NCI-H146 (cell line): ENCODE measurements at places on chromosomes 16 and 17.

DNA sequence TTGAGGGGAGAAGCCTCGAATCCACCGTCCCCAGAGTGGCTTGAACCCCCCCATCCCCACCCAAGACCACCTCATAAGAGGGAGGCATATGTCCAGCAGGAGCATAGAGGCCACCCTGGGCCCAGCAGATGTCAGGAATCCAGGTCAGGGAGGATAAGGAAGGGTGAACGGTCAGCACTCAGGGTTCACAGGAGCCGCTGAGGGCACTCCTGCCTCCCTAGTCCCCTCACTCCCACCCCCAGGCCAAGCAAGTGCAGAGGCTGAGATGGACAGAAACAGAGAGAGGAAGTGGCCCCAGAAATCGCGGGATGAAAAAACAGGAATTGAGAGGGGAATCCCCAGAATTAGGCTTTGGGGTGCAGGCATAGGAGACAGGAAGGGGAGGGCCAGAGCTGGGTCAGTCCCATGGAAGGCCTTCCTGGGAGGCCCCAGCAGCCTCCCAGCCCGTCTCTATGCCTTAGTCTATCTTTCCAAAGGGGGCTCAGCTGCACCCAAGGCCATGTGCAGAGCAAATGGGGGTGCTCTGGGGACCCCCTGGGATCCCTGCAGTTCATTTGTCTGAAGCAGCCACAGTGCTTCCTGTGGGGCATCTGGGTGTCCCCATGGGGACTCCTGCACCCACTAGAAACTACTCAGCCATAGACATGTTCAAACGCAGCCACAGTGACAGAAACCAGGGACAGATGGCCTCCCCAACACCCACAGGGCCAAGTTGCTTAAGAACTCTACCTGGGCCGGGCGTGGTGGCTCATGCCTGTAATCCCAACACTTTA lies 1.7 kb downstream of the CMTM3 start:
- no peak for DNase-seq

DNA sequence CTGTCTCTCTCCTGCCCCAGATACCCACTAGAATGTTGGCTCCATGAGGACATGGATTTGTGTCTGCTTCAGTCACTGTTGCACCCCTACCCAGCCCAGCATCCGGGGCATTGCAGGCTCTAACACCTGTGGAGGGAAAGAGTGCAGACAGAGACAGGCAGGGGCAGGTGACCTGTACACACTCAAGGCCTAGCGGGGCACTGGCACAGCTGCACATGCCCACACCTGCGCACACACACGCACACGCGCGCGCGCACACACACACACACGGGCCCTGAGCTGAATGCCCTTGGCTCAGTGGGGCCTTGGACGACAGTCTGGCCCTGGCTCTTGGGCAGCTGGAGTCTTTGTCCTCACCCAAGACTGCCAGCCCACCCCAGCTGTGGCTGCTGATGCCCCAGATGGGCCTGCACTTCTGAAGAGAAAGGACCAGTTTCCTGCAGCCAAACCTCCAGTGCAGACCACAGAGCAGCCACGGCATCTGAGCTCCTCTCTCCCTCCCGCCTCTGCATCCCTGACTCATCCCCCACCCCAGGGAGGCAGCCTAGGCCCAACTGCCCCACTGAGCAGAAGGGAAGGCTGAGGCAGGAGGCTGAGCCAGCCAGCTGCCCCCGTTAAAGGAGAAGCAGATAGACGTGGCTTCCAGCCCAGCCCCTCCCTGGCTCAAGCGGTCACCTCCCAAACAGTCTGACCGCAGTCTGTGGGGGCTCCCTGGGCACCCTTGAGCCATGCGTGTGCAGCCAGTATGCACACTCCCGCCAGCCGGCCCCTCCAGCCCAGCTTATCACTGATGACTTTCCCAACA lies 12.3 kb upstream of the RAI1 start:
- peak; percentile 60 for DNase-seq

DNA sequence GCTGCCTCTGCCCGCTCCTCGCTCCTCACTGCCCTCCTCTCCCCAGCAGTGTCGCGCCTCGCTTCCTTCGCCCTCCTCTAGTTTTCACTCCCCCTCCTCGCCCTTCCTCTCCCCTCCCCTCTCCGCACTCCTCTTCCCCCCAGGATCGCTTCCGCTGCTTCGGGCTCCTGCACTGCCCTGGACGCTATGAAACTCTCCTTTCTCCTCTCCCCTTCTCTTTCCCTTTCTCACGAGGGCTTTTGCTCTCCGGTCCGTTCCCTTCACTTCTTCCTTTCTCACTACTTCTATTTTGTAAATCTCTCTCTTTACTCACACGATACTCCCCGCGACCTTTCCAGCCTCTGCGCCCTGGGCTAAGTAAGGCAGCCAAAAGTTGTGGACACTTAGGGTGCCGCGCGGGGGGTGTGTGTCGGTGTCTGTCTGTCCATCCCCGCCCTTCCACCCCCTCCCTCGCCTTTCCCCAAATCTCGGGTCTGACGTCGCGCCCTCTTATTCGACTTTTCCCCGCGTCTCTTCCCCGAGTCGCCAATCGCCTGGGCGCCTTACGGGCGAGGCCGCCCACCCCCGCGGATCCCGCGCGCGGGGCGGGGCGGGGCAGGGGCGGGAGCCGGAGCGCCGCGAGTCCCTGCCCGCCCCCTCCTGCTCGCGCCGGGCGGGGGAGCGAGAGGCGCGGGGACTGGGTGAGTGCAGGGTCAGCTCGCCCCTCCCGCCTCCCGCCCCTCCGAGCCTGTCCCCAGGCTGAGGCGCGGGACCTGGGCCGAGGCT lies at the start of gene IRX3:
Gene IRX3 (minus strand): TSS at position 422 of the 765 bp plus-strand sequence. CDS start 737 bp downstream, outside the sequence.
- DNase-seq = peak; percentile 82

GRCh38 chr17:58184986-58185761 lies 7.4 kb upstream of the EPX start:
- DNase-seq = no peak

- no peak for DNase-seq
These were observed 103.5 kb upstream of the TNRC6C start for GRCh38 chr17:77854759-77855745.

GRCh38 chr17:15882058-15882720 lies 62.7 kb upstream of the ADORA2B start:
- DNase-seq = no peak

DNA sequence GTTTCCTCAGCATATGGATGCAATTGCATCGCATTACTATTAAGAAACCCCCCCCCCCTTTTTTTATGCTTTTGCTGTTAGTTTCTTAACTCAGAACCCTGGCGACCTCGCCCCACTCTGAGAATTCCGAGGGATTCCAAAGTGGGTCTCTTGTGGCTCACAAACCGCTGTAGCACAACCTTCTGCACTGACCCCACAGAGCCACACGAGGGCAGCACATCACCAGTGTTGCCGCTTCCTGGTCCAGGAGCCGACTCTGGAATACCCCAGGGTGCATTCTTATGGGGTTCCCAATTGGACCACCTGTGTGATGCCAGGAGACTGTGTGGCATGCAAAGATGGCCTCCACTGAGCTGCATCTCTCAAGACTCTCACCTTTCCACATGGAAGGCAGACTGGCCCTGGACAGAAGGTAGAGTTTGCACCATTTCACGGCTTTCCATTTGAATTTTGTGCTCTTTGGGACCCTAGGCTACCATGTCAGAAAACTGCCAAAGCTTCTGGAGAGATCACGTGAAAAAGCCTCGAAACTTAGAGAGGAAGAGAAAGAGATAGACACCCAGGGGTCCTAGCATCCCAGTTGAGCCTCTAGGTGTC lies 432.7 kb upstream of the ASIC2 start:
- peak; percentile 3 for DNase-seq

DNA sequence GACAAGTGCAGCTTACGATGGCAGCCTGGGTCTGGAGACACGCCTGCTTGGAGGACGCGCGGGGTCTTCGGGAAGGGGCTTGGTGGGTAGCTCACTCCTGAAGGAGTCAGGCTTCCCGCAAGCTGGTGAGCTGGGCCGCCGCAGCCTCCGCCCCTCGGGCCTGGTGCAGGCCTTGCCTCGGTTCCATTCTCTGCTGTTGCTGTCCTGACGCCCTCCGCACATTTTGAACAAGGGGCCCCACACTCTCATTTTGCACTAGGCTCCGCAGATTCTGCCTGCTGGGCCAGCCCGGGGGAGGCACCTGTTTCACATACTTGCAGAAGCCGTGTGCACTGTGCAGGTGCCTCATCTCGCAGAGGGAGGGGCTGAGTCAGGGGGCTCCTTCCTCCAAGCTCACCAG lies 31.9 kb upstream of the CBX4 start:
- no peak for DNase-seq

GRCh38 chr16:75552951-75553350 lies 3.1 kb downstream of the TMEM231 start:
- no peak for DNase-seq

DNA sequence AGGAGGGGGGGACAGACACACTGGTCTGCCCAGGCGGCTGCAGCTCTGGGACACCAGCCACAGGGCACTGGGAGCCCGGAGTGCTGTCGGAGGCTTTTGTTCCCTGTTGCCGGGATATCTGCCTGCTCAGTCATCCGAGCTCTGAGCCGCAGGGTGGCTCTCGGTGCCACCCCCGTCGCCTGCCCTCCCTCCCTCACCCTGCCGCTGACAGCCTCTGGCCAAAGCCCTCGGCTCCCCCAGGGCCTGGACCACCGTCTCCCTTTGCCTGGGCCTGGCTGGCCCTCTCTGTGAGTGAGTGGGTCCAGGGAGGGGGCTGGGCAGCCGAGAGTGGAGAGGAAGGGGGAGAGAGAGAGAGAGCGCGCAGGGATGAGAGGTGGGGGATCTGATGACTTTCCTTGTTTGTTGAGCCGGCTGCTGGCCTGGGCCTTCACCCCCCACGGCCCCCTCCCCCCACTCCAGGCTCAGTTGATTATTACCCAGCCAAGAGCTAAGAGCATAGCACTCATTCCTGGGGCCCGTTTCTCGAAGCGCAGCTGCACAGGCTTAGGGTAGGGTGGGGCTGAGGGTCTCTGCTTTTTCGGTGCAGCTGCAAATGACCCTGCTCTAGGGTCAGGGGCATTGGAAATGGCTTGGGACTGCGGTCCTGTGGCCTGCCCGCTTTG lies 2.7 kb downstream of the FOXJ1 start:
- DNase-seq = peak; percentile 74

DNA sequence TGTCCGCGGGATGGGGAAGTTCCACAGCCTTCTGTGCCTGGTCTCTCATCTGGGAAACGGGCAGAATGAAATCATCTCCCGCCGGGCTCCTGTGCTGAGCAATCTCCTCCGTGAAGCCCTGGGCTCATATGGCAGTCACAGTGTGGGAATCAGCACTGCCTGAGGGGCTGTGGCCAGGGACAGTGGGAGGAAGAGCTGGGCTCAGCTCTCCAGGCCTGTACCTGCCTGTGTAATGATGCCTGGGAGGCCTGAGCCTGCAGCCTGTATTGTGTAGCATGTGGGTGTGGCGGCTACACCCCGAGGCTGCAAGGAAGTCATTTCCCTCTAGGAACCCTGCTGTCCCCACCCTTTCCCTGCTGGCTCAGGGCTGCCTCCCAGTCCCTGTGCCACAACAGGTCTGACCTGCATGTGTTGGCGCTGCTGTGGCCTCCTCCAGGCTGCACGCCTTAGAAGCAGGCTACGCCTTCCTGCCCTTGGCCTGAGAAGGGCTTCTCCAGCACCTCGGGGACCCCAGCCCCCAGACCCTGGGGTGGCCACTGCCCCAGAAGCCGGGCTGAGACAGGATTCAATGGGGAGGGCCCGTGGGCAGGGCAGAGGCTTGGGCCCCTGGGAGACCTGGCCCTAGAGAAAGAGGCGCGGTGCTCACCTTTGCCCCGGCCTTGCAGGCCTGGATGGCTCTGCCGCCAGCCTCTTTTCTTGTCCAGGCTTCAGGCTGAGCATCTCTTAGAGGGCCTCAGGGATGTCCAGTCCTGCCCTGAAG lies 2.1 kb downstream of the ITGB4 start:
- peak; percentile 48 for DNase-seq

- peak; percentile 100 for DNase-seq
These were observed 408 bp upstream of the KPNA2 start for GRCh38 chr17:68035131-68035522.

- DNase-seq = no peak
These were observed 312.2 kb downstream of the BCAS3 start for GRCh38 chr17:60989846-60990245.

GRCh38 chr17:71168053-71168741 lies 952.6 kb upstream of the SOX9 start:
- no peak for DNase-seq

DNA sequence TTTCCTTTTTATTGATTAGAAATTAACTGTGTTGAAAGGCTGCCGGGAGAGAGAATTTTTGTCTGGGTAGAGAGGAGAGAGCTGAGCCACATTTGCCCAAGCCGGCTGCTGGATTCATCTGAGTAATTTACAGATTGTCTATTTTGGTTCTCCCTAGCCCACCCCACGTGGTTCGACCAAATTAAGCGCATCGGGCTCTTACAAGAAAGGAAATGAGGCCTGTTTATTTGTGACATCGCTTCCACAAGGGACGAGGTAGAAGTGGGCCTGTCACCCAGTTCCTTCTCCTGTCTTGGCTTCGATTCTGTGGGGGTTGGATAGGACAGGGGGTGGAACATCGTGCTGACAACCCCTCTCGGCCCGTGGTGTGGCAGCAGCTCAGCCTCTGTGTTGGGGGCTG lies 42.9 kb downstream of the SYT17 start:
- DNase-seq = peak; percentile 47

DNA sequence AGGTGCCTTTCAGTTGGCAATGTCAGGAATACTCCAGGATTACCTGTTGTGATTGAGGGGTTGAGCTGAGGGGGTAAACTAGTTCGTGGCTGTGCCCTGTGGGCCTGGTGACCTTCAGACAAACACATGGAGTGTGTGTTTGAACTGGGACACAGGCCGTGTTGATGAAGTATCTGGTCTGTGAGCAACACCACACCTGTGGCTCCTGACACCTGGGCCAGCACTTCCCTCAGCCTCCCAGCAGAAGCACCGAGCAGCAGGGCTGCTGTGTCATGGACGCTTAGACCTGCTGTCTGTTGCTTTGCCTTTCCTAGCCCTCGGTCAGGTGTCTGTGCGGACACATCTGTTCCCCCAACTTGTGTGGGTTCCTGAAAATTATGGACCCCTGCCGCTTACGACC lies 82.9 kb downstream of the KSR1 start:
- DNase-seq = no peak

- DNase-seq = peak; percentile 15
These were observed 12.3 kb downstream of the LRRC3C start for GRCh38 chr17:39939588-39940419.

DNA sequence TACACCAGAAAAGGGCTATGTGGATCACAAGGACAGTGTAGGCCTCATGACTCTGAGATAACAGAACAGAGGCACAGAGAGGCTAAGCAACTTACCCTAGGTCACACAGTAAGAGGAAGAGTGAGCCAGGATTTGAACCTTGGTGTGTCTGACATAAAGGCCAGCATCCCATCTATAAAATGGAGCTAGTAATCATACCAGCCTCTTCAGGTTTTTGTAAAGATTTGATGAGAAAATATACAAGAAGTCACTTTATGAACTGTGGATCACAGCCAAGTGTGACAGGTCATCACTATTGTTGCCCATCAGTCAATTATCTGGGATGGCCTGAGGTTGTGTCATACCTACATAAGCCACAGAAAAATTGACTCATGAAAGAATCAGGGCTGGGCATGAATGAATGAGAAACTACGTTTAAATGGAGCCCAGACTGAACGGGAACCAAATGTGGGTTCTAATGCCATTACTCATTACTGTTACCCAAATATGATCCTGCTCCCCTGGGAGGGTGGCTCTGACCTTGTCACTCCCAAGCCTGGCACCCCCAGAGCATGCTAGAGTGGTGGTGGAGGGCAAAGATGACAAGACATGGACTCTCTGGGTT lies 21.0 kb downstream of the FBXO39 start:
- no peak for DNase-seq
